Stimulated activated CD4-positive, alpha-beta T cell treated with anti-CD3 and anti-CD28 coated beads, Interleukin-1b, Interleukin-23, amount 100 ng/mL, for 1 hour (primary cell): ENCODE measurements at places on chromosomes 4 and X.

- no peak for DNase-seq
Observed at GRCh38 chr4:133390198-133390855, 241.2 kb downstream of the PCDH10 start.

DNA sequence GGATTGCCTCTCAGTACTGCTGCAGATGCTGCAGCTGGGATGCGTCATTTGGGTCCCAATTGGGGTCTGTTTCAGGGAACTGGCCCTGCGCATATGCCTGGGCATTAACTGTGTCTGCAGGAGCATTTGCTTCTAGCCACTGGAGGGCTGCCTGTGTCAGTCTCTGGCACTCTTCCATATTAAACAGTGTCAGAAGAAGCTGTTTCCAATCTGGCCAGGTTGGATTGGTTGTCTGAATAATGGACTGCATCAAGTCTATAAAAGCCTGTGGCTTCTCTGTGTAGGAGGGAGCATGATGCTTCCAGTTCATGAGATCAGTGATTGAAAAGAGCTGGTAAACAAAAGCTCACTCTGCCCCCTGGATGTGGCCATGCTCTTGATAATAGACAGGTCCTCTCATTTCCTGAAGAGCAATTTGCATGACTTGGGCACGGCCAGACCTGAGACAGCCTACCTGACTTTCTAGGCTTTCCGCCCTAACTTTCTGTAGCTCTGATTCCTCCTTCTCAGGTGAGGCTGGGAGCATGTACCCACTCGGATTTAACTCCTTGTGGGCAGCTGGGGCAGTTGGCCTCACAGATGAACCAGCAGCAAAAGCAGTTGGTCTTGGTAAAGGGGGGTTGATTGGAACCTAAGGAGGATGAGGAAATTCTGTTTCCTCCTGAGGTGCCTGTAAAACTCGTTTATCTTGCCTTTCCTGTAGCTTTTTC, 29.2 kb downstream of the SULT1E1 start:
- no peak for DNase-seq

- DNase-seq: no peak
Observed at GRCh38 chrX:147900349-147900748, 11.4 kb upstream of the FMR1 start.

DNA sequence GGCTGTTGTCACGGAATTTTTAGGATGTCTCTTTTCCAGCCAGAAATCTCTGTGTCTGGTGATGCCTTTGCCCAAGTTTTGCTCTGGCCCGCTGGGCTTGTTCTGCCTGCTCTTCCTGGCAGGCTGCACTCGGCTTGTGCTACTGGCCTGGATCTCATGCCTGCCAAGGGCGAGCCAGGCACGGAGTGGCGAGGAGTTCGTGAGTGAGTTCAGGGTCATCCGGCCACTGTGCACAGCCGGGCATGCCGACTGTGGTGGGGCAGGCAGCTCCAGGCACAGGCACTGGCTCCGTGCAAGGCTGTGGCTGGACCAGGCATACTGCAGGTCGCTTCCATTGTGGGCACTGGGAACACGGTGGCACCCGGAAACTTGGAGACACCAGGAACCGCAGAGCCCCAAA, 129.1 kb downstream of the ARHGAP10 start:
- no peak for DNase-seq

- DNase-seq: no peak
Observed at GRCh38 chr4:6687947-6688878, 5.5 kb upstream of the S100P start.

- no peak for DNase-seq
Observed at GRCh38 chr4:88975958-88976774, 80.8 kb downstream of the FAM13A start.

- no peak for DNase-seq
Observed at GRCh38 chr4:131091896-131092295, 1995.9 kb downstream of the C4orf33 start.

DNA sequence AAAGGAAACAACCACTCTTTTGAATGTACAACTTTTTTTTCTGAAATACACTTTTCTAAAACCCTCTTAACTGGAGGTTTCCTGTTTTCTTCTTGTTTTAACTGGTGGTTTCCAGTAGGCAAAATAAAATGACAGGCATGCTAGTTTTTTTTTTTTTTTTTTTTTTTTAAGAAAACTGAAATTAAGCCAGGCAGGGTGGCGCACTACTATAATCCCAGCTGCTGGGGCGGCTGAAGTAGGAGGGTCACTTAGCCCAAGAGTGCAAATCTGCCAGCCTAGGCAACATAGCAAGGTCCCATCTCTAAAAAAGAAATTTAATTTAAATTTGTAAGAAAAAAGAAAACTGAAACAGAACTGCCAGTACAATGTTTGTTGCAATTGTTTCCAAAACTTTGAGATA, 44.0 kb downstream of the TMEM144 start:
- no peak for DNase-seq

GRCh38 chrX:47296766-47297365, 64.1 kb downstream of the USP11 start:
- no peak for DNase-seq

DNA sequence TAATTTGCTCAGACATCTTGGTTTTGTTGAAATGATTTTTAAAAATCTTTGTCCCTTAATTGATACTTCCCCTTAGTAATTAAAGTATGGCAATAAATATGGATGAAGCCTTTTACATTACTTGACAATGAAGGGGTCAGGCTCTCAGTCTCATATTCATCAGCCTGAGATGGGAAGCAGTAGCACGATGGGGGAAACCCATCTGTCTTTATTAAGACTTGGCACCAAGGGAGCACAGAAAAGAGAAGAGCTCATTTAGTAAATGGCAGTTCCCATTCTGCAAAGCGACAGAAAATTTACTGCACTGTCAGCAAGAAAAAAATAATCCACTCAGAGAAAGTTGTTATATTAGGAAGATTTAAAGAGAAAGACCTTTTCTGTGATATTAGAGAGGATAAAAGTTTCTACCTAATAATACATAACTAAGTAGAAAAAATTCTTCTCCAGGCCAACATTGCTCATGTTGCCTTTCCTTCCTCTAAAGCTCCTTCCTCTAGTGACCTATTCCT, 7.9 kb upstream of the SERTM2 start:
- no peak for DNase-seq

- no peak for DNase-seq
Observed at GRCh38 chr4:180422989-180423711, 1820.1 kb upstream of the TENM3 start.

DNA sequence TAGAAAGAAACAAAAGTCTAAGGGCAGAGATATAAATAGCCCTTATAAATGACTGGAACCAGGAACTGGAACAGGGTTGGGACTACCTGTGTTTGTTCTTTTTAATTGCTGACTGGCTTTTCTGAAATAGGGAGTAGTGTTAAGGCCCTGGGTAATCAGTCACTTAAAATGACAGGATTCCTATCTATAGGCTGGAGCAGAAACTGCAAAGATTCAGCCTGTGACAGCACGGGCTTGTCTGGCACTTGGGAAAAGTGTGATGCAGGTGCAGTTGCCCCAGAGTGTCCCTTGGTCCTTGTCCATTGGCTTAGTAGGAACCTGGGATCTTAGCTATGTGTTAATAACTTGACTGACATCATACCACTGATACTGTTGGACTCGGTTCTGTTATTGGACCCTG, 14.7 kb upstream of the PLAC8 start:
- DNase-seq: no peak

DNA sequence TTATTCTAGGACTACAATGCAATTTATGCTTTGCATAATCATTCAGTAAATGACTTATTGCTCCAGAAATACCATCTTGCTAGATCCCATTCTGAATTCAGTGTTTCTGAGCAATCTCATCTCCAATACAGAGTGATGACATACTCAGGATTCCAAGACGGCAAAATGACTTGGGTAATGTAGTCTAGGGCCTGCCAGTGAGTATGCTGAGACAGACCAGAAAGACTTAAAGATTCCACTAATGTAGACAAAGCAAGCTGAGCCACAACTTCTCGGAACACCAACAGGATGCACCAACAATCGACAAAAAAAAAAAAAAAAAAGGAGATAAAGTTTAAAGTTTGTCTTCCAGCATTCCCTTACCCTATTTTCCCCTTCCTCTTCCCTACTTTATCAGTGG, 919 bp upstream of the SEC24B start:
- no peak for DNase-seq

DNA sequence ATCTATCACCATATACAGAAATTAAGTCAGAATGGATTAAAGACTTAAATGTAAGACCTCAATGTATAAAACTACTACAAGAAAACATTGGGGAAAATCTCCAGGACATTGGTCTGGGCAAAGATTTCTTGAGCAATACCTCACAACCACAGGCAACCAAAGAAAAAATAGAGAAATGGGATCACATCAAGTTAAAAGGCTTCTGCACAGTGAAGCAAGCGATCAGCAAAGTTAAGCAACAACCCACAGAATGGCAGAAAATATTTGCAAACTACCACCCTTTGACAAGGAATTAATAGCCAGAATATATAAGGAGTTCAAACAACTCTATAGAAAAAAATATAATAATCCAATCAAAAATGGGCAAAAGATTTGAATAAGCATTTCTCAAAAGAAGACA, 236.9 kb upstream of the EMCN start:
- DNase-seq: no peak

DNA sequence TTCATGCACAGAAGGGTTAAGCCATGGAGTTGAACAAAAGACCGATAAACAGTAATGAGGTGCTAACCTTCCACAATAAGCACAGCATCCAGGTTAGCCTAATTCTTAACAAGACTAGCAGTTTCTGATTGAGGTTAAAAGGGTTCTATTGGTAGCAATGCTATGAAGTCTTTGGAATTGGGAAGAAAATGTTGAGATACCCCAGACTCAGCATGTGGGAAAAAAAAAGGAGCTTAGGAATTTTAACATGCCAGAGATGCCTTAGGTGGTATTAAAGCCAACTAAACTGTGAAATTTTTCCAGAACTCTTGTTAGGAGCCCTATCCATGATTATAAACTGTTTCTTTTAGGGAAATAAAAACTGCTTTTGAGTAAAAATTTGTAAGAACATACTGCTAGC, 391.7 kb downstream of the GABRG1 start:
- no peak for DNase-seq

GRCh38 chr4:19254486-19254885, 997.2 kb upstream of the SLIT2 start:
- no peak for DNase-seq

GRCh38 chr4:8441499-8442091, 1.0 kb downstream of the TRMT44 start:
- no peak for DNase-seq

DNA sequence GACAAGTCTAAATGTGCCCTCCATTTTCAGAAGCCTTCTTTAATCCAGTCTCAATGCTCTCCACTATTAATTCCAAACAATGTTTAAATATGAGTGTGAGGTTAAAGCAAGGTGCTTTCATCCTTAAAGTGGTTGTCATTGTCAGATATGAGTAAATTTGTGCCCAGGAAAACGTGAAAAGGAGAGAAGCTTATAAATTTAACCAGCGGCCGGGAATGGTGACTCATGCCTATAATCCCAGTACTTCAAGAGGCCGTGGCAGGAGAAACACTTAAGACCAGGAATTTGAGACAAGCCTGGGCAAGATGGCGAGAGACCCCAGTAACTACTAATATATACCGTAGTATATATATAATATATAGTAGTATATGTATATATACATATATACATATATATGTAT, 270.0 kb downstream of the ARHGAP24 start:
- DNase-seq: no peak

GRCh38 chr4:153488006-153488891, 22.1 kb downstream of the TMEM131L start:
- DNase-seq: no peak

DNA sequence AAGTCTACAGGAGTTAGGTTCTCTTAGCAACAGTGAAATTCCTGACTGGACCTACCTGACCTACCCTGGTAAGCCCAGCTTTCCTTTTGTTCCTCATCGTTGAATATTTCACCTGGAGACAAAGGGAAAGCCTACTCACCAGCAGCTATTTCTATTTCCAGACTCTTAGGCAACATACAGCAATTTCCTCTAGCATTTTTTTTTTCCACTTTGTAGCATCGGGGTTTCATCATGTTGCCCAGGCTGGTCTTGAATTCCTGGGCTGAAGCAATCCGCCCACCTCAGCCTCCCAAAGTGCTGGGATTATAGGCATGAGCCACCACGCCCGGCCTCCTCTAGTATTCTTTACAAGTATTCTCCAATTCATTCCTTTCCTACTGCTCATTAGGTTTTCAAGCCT, 6.8 kb upstream of the S100G start:
- no peak for DNase-seq
